NCI-H510A (cell line): ENCODE measurements at places on chromosomes 7 and 10.

DNA sequence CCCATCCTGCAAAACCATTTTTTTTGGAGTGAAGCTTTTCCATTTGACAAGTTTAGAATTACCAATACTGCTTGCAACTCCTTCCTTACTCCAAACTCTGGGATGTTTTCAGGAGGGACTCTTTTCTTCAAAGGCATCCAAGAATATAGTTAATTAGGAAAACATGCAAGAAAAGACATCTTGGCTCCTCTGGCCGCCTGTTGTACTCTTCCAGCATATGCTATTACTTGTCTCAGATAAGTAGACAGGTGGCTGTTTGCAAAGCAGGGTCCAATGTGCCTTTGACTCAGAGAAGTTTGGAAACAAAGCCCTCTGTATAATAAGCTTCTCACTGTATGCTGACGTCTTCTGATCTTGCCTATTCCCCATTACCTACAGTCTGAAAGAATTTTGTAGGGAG is 746.5 kb downstream of the AUTS2 start:
- no peak for DNase-seq

- DNase-seq, result no peak
Measured at GRCh38 chr10:86850481-86850880, 94.1 kb downstream of the BMPR1A start.

DNA sequence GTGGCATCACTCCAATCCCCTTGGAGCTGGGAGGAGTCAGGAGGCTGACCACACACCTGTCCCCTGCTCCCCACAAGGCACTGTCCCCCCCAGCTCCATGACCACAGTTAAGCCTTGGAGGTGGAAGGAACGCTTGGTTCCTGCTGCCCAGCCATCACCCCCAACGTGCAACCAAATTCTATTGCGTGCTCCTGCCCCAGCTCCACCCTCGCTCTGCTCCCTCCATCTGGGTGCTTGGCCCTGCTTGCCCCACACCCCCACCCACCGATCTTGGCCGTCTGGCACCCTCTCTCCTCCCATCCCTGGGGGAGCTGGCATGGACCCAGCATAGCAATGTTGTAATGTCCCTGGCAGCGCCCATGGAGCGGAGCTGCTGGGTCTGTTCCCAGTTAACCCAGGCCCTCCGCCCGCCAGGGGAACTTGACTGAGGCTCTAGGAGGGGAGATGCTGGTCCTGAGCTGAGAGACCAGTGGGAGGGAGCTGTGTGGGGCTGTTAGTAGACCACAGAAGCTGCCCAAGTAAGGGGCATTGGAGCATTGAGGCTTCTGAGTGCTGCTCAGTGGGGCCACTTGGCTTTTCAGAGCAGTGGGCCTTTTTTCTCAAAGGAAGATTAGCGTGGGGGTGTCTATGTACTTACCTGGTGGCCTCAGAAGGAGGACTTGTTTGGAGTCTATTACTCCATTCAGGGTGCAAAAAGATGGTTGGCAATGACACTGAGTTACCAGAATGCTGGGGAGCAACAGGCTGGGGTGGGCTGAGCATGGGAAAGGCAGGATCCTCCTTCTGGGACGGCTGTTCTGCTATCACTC is 1.1 kb downstream of the EPHB6 start:
- no peak for DNase-seq

DNA sequence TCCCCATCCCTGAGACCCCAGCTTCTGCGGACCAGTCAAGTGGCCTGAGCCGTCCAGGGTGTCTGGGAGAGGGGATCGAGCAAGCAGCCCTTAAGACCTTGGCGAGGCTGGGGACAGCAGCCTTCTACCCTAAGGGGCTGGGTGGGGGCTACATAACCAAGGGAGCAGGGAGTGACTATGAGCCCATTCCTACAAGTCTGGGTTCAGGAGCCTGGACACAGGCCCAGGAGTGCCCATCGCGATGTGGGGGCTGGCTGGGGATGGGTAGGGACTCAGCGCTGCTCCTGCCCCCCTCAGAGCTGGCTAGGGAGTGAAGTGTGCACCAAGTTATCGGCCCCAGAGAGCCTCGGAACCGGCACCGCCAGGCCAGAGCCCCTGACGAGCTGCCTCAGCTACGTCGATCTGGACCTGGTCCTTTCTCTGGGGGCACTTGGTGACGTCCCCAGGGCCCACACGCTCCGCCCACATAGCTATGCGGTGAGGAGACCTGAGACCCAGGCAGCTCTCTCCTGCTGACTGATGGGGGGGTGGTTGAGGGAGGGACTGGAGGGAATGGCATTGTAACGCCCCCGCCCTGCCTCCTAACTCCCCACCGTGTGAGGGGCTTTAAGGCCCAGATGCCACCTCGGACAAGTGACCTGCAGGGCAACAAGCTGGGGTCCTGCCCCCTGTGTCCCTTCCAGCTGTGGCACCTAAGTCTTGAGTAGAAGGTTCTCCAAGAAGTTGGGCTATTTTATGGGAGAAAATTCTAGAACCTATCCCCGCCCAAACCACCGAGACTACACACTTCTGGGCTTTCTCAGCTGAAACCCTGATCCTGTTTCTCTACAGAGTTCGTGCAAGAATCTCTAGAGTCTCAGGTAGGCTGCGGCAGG is 2.5 kb downstream of the SAP25 start:
- DNase-seq, result no peak

GRCh38 chr7:3206101-3206500 is 95.0 kb upstream of the SDK1 start:
- DNase-seq, result no peak

- DNase-seq, result peak; percentile 16
Measured at GRCh38 chr10:12656518-12657142, 307.3 kb downstream of the CAMK1D start.

DNA sequence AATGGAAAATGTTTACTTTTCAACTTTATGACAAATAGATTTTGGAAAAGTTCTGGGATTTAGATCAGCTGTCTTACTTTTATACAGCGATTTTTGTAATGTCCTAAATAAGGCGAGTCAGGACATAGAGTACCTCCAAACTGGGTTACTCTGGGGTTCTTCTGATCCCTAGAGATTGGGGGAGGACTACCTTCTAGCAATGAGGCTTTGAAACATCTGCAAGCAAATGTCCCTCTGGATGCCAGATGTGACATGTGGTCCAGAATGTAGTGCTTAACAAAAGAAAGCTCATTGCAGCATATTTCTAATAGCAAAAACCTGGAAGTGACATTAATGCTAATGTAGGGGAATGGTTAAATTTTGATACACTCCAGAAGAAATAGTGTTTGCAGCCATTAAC is 36.1 kb downstream of the ABRAXAS2 start:
- DNase-seq, result no peak

DNA sequence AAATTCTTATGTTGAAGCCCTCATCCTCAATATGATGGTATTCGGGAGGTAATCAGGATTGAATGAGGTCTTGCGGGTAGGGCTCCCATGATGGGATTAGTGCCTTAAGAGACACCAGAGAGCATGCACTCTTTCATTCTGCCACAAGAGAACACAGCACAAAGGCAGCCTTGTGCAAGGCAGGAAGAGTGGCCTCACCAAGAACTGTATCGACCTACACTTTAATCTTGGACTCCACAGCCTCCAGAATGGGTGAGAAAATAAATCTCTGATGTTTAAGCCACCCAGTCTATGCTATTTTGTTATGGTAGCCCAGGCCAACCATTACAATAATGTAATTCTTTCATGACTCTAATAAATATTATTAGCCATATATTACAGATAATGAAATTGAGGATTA is 8.4 kb downstream of the SEM1 start:
- no peak for DNase-seq

DNA sequence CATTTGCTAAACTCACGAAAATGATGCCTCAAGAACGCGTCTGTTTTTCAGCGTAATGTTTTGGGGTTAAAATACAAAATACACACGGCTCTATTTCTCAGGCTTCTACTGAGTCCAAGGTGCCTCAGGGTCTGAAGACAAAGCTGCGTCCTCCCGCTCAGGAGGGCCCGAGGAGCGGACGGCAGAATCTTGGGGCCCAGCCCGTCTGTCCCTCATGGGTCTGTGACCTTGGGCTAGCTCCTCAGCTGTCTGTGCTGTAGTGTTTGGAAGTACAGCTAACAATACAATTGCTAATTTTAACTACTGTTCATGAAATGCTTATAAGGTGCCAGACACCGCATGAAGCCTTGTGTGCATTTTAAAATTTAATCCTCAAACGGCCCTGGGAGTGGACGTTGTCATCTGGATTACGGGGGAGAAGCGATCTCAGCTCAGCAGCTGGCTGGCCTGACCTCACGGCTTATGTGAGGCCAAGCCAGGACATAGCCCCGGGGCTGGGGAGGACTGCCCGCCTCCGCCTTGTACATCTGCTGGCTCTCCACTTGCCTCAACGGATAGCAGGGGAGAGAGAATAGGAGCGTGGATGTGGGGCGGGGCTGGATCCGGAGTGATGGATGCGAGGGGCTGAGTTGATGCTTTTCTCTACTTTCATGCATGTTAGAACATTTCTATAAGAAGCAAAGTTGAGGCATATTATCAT is 357.4 kb downstream of the GLRX3 start:
- no peak for DNase-seq

DNA sequence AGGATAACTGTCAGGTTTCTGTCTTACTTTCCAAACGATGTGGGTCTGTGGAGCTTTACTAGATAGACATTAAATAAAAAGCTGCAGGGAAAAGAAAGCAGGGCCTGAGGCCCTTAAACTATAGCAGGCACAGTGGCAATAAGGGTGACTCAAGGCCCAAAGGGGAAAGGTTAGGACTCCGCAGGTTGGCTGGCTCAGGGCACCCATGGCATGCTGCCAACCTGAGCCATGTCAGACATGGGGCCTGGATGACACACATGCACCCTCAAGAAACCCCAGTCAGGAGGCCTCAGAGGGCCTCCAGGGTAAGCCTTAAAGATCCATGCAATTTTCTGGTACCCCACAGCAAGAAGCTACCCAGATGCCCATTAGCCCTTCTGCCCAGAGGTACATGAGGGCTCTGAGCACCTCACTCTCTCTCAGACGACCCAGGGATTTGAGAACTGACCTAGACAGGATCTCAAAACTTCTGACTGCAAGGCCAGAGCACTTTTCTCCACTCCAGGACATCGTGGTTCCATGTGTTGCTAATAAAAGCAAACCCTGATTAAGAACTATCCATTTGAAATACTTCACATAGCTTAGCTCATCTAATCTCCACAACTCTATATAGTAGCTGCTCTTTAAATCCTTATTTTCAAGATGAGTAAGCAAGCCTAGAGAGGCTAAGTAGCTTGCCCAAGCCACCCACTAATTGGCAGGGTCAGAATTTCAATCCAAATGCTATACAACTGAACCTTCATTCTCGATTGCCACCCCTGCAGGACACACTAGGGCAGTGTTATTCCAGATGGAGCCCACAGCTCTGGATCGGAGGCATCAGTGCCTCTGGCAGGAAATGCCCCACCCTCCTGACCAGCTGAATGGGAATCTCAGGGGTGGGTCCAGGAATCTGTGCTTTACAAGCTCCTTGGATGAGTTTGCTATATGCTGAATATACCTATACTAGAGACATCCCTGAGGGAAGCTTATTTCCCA is 132.5 kb upstream of the EFCAB10 start:
- no peak for DNase-seq

DNA sequence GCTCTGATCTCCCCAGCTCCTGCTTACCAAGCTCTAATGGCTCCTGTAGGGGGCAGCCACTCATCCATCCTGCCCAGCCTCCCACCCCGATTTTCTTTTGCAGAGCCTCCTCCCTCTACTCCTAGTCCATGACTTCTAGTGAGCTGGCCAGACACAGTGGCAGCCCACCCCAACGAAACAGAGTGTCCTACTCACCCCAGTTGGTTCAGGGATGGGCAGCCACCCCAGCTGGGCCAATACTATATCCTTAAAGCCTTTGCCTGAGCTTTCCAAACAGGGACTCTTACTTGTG is 77.1 kb downstream of the GRID1 start:
- DNase-seq, result no peak

GRCh38 chr7:74289018-74289658 is at the start of gene CLIP2:
Gene CLIP2, plus strand, starts transcription at chr7:74289407. Its CDS starts 28,140 bp downstream, at chr7:74317547.
- DNase-seq, result peak; percentile 80

DNA sequence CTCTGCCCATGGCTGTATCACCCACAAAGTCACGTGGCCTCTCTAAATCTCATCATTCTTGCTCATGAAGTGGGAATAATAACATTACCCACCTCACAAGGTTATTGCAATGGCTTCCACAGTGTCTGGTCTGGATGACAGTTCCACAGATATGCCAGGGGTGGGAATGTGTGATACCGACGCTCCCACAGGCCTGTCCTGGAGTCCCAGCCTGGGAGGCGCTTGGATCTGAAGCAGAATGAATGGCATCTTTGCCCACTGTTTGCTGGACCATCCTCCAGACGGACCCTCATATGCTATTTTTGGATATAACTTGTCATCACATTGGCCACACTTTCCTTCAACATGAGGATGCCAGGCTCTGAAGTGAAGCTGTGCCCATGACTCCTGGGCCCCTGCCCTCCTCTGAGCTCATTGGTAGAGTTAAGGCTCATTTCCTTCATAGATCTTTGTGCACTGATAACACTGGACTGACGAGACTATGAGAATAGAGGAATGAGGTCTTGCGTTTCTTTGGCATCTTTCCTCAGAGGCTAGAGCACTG is 279.8 kb upstream of the ZNF32 start:
- no peak for DNase-seq

- DNase-seq, result no peak
Measured at GRCh38 chr10:14654821-14655382, 119.8 kb downstream of the FAM107B start.

- DNase-seq, result no peak
Measured at GRCh38 chr7:134799377-134799776, 19.9 kb downstream of the CALD1 start.

DNA sequence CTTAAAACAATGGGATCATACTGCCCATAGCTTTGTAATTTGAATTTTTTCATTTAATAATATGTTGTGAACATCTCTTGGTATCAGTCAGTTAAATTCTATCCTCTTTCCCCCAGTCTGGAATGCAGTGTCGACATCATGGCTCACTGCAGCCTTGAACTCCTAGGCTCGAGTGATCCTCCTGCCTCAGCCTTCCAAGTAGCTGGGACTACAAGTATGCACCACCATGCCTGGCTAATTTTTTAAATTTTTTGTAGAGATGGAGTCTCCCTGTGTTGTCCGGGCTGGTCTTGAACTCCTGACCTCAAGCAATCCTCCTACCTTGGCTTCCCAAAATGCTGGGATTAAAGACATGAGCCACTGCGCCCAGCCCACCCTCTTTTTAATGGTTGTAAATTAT is 34.6 kb downstream of the MPLKIP start:
- no peak for DNase-seq

DNA sequence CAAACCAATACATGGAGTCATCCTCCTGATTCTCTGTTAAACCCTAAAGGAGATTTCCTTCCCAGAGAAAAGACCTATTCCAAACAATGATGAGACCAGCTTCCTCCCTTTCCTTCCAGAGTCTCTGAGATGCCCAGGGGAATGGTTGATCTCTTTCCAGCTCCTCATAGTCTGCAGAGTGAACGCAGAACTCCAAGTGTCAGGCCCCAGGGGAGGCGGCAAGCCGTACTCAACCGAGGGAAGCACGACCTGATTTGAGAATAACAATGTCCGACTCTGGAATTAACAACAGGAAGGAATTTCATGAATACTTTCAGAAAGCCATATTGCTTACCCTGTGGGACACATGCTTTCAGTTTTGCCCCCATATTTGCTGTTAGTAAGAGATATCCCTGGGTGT is 241.7 kb upstream of the GLI3 start:
- DNase-seq, result no peak
